A549 (cell line): ENCODE measurements at places on chromosomes 5 and 9. TPM values are rescaled to one million over a fixed set of nuclear protein-coding genes. Genes with fewer than 3 reads are reported as not detected.

Gene SLC4A9
- not detected in 3 replicates for polyA plus RNA-seq

Gene ARHGEF39
- polyA plus RNA-seq: 16.7 to 19.5 TPM (median 18.3 TPM) in 3 replicates

Gene GHR
- 0.03 TPM in 2 of 3 replicates, not detected in the other for polyA plus RNA-seq

Gene F12
- polyA plus RNA-seq: 14.3 to 15.5 TPM (median 14.5 TPM) in 3 replicates

Gene ACSL6
- polyA plus RNA-seq: 0.05 to 0.07 TPM (median 0.06 TPM) in 3 replicates

Gene ATG10
- 15.3 to 19.7 TPM (median 17.9 TPM) in 3 replicates for polyA plus RNA-seq

Gene WNT8A
- polyA plus RNA-seq: not detected in 3 replicates

Gene DMRT3
- polyA plus RNA-seq: not detected in 3 replicates

Gene IL17B
- polyA plus RNA-seq: not detected in 3 replicates

Gene DDX41
- 121 to 177 TPM (median 172 TPM) in 3 replicates for polyA plus RNA-seq

Gene NR2F1-AS1
- 3.5 to 5.5 TPM (median 5.4 TPM) in 3 replicates for polyA plus RNA-seq

Gene STK32A
- 0.45 to 0.63 TPM (median 0.50 TPM) in 3 replicates for polyA plus RNA-seq

Gene GABRG2
- polyA plus RNA-seq: not detected in 3 replicates

Gene LECT2
- polyA plus RNA-seq: not detected in 3 replicates

Gene ADAMTS19
- polyA plus RNA-seq: not detected in 3 replicates

Gene TMEM174
- polyA plus RNA-seq: not detected in 3 replicates

Gene PRR16
- polyA plus RNA-seq: 0.05 TPM in 1 of 3 replicates, not detected in the others

Gene DNAI1
- 0.34 to 0.50 TPM (median 0.40 TPM) in 3 replicates for polyA plus RNA-seq

DNA sequence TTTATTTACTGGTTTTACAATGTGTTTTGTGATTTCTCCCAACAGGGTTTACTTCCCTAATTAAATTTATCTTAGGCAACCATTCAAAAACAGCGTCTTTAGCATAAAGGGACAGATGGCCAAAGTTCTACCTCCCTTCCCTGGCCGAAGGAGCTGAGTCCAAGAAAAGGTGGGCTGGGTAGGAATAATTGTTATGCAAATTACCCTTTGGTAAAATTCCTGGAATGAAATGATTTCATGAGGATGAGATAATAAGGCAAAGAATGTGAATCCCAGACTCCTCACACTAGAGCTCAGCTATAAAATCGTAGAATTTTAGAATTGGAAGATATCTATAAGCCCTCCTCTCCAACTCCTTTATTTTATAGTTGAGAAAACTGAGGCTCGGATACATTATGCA lies 119.6 kb downstream of the SGCD start:
- no peak for DNase-seq

DNA sequence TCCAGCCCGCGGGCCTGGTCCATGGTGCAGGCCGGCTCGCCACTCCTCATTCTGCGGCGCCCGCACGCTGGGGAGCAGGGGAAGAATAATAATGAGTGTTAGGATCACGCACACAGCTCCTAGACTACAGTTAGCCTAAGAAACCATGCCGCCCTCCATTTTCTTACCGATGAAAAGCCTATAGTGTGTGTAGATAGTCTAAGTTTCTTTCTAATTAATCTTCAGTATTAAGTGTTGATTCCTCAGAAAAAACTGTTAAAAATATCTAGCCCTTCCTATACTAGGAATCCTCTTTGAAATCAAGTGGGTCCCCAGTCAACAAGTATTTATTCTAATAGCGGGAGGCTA lies 9.3 kb downstream of the ZBED3 start:
- DNase-seq: no peak

DNA sequence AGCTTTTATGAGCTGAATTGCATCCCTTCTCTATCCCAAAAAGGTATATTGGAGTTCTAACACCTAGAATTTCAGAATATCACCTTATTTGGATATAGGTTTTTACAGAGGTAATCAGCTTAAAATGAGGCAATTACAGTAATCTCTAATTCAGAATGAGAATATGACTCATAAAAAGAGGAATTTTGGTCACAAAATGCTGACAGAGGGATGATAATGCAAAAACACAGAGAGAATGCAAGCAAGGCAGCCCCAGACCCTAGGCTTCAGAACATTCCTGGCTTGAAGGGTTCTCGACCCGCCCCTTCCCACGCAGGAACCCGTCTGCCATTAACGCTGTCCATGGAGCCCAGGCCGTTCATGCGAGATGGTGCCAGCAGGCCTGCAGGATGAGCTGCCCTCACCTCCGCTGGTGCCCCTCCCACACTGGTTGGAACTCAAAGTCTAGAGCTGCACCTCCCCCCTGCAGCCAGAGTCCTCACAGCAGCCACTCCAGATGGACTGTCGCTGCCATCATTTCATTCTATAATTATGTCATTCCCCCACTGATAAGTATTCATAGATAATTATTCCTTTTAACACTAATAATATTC lies 1173.4 kb upstream of the ACO1 start:
- DNase-seq: no peak

- no peak for DNase-seq
These were observed 8.3 kb upstream of the XPA start for GRCh38 chr9:97705354-97705950.

DNA sequence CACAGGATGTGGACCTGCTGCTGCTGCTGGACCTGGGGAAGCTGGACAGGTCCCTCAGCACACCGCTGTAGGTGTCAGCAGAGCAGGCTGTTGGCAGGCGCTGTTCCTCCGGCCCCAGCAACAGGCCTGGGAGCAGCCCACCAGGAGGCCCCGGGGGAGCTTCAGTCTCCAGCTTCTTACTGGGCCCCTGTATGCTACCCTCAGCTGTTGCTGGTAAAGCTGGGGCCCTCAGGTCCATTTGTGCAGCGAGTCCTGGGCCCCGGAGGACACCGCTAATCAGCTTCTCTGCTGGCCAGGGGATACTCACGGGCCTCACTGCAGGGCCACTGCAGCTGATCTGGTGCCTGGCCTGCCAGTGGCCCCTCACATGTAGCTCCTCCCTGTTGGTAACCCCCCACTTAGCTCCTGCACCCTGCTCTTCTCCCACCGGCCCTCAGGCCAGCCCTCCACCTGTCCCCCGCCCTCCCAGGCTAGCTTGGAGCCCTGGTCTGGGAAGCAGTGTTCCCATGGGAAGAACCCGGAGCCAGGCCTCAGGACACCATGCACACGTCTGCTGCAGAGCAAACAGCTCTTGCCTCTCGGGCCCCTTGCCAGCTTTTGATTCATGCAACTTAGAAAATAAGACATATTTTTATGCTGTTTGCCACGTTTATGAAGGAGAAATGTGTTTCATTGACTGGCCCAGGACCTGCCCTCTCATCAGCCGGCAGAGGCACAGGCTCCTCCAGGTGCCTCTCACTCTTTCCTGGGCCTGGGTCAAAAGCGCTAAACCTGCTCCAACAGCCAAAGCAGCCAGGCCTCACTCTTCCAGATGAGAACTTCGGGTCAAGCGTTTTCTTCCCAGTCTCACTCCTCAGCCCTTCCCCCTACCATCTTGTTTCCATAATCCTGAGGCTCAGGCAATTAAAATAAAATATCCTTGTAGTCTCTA lies 61.0 kb upstream of the ADAMTS2 start:
- no peak for DNase-seq

GRCh38 chr5:94250985-94251384 lies 367.4 kb downstream of the KIAA0825 start:
- DNase-seq: no peak

- no peak for DNase-seq
These were observed 201.7 kb upstream of the PANK3 start for GRCh38 chr5:168780888-168781287.

- DNase-seq: no peak
These were observed 582 bp upstream of the FBXO4 start for GRCh38 chr5:41924526-41924871.

DNA sequence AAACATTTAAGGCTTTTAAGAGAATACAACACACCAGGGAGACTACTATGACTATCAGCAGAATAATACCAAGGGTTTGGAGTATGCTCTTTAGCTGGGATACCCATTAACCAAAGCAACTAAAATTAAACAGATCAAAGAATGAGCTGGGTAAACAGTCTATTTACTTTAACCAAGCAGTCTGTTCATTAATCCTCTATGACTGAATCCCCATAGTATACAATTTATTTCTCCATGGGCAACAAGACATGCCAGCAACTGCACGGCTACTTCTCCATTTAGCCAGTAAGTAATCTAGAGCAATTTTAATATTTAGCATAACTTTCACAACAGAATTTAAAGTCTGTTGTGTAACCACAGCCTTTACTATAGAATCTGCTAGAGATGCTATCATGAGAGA lies 77.6 kb downstream of the CDO1 start:
- DNase-seq: no peak

GRCh38 chr5:77167063-77167462 lies 43.4 kb upstream of the PDE8B start:
- no peak for DNase-seq

GRCh38 chr9:123102375-123103113 lies 69.1 kb downstream of the GPR21 start:
- DNase-seq: no peak

DNA sequence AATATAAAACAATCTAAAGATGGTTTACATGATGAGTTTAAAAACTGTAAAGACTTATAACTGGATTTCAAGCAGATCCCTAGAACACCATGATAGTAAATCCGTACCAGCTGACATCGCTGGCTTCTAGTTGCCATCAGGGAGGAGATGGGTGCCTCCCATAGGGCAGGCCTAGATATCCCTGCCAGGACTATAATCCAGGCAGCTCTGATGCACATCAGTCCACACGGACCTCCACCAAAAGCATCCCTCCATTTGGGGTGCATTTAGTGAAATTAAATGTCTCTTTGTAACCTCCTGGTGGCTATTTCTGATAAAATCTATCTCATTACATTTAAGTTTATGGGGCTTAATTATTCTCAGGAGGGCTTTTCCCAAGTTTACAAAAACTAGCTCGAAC lies 45.8 kb downstream of the RETREG1 start:
- DNase-seq: no peak

DNA sequence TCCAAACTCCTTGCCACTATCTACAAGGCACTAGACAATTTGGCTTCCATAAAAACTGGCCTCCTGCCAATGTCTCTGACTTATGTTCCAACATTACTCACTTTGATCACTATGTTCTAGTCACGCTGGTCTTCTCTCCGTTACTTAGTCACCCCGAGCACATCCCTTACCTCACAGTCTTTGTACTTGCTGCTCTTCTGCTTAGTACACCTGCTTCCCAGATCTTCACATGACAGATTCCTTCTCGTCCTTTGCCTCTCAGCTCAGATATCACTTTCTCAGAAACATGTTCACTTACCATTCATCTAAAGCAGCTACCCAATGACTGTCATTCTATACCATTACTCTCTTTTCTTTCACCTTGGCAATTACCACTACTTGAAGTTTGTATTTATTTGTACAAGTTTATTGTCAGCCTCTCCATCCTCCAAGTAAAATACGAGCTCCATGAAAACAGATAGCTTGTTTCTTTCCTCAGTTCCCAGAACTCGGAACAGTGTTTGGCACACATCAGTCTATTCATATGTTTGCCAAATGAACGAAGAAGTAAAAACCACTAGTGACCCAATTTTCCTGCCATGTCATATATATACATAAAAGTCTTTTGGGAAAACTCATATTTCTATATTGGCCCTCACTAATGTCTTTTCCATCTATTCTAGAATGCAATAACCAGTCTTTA lies 5.9 kb upstream of the SLC22A5 start:
- DNase-seq: peak; percentile 90

DNA sequence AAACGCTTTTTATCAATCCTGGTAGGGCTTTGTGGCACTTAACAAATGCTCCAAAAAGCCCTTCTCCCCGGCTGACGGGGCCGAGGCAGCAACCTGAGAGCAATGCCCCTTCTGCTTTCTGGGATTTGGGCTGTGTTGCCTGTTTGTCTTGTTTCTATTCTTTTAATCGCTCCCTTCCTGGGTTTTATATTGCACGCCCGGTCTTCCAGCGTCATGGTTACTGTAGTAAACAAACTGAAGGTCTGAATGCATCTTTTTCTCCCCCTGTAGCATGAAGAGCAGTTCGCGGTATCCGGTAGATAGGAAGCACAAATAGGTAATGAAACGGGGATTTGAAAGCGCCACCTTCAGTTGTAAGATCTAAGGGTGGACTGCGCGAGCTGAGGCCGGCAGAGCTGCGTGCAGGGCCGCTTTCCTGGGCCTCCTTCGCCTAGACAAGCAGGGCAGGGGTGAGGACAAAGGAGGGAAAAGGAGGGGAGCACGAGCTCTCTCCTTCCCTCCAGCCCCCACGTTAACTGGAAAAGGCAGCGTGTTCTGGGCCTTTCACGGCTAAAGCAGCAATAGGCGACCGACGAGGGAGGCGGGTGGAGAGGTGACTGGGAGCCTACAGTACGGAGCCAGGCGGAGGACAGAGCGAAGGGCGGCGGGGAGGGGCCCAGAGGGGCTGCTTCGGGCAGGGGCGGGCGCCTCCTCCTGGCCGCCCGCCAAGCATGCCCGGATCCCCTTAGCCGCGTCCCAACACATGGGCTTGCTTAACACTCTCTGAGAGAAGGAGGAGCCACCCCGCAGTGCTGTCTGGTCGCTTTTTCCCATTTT lies 49.3 kb upstream of the ZNF366 start:
- peak; percentile 72 for DNase-seq

DNA sequence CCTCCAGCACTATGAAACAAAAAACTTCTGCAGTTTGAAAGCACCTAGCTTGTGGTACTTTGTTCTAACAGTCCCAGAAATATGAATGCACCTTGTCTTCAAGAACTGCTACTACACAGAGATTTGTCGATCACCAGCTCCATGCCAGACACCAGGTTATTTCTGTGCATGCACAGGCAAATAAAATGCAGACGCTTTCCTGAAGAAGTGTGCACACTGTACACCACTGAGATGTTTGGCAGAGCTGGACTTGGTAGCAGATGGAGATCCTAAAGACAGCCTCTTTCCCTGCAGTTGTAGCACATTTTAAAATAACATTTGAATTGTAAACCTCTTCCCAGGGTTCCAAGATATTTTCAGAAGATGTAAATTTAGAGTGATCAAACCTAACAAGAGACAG lies 730.0 kb downstream of the MTRR start:
- no peak for DNase-seq

- DNase-seq: no peak
These were observed 29.9 kb upstream of the MEGF10 start for GRCh38 chr5:127260686-127261085.

- DNase-seq: no peak
These were observed 160.1 kb upstream of the DAB2 start for GRCh38 chr5:39584927-39585326.

GRCh38 chr5:166430491-166431319 lies 1860.7 kb upstream of the WWC1 start:
- no peak for DNase-seq

GRCh38 chr9:34554211-34555001 lies 31.6 kb upstream of the ENHO start:
- no peak for DNase-seq

GRCh38 chr9:36897478-36897877 lies 136.6 kb downstream of the PAX5 start:
- DNase-seq: no peak

- DNase-seq: no peak
These were observed 168.8 kb downstream of the RAPGEF6 start for GRCh38 chr5:131466171-131466766.

GRCh38 chr5:158410976-158411375 lies 552.0 kb upstream of the CLINT1 start:
- no peak for DNase-seq

DNA sequence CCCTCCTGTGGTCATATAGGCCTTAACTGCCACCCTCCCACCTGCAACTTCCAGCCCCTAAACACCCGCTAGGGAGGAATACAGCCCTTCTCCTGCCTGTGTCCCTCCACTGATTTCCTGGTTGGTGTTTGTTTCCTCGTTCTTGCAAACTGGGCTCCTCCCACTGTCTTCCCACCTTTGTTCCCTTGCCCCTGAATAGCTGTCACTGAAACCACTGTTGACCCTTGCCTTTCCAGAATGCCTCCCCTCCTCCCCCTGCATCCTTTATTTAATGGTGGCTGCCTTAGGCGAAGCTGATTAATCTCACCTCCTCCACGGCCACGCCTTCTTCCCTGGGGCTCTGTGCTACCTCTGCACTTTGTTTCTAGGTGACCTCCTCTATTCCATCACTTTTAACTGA lies 626.7 kb downstream of the BNC2 start:
- DNase-seq: no peak

- DNase-seq: no peak
These were observed 300.5 kb upstream of the ATP10B start for GRCh38 chr5:161152415-161152940.
